ENCODE measurements at places on chromosomes 4 and X. TPM values are rescaled to one million over a fixed set of nuclear protein-coding genes. Genes with fewer than 3 reads are reported as not detected.

DNA sequence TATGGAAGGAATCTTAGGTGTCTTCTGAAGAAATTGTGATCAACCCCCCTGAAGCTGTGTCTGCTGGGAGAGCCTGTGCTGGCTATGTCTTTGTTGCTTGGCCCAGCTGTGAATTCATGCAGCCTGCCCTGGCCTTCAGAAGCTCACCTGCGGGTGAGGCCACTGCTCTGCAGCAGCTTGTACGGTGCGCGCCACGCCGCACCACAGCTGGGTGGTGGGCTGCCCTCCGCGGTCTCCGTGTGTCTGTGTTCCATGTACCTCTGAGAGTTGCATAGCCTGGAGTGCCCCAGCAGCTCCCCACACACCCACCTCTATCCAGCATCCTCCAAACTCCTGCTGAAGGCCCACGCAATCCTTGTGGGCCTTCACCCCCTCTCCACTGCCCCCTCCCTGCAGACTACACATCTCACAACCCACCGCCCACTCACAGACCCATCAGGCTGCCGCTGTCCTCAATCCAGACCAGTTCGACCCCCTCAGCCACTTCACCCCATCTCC is 65.6 kb downstream of the ENPP6 start:
- DNase-seq: no peak

- no peak for DNase-seq
These were observed 1413.0 kb downstream of the PCDH7 start for GRCh38 chr4:32133141-32133540.

DNA sequence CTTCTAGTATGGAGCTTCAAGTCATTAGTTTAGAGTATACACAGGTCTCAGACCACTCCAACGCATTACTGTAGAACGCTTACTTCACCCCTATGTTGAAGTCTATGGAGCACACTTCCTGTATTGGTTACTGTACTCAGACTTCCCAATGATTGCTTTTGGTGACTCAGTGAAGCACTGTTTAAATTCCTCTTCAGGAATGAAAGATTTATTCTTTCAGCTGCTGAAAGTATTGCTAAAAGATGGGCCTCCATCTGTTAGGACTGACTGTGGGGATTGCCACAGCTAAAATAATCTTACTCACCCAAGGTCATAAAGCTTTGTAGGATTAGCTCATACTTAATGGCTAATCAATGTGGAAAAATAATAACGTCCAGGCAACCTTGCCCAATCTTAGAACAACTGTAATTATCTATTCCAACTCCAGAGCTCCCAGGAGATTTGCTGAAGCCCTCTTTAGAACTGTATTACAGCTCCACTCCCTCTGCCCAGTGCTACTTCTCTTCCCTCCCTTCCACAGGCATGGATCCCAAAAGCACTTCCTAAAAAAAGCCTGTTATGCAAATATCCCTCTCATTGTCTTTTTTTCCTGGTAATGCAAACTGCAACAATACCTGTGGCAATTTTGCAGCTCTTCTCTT is 281.9 kb upstream of the HS3ST1 start:
- no peak for DNase-seq

GRCh38 chr4:113316879-113317278 is 267.4 kb downstream of the ANK2 start:
- no peak for DNase-seq

DNA sequence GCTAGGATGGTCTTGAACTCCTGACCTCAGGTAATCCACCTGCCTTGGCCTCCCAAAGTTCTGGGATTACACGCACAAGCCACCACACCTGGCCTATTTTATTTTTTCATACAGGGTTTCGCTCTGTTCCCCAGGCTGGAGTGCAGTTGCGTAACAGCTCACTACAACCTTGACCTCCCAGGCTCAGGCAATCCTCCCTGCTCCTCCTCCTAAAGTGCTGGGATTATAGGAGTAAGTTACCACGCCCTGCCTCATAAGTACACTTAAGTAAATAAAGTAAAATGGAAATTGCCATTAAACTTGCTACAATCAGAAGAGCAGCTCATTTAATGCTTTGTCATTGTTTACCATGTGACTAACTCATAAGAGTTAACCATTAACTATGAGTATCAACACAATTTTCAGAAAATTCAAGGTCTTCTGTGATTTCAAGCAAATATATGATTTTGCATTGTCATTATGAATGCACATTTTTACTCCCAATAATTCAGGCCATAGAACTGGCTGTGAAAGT is 12.3 kb downstream of the UGDH start:
- DNase-seq: peak; percentile 37

DNA sequence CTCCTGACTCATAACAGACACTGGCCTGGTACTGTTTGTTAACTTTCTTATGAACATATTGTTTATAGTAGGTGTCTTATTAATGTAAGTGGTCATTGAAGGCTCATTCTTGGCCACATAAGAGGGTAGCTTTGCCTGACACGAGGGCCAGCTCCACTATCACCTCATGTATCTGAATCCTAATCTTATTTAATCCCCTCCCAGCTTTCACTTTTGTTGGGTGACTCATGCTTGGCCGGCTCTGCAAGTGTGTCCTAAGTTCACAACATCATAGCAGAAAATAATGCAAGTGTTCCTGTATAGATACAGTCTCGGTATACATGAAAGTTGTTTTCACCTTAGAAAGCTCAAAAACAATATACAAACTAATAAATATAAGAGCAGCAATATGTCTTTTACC is 283.8 kb downstream of the IQCM start:
- DNase-seq: no peak

- no peak for DNase-seq
These were observed 8.6 kb downstream of the F9 start for GRCh38 chrX:139538907-139539790.

DNA sequence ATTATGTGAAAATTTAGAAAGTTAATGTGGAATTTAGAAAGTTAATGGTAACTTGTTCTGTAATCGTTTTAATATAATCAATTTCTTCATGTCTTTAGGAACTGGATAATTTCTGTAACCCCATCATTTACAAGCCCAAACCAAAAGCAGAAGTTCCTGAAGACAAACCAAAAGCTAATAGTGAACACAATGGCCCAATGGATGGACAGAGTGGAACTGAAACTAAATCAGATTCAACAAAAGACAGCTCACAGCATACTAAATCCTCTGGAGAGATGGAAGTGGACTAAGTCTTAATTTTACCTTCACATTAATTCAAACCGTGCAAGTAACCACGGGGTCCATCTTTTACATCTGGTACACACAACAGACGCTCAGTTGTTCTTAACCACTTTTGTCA is 48.1 kb upstream of the PLK4 start:
- DNase-seq: no peak

GRCh38 chrX:44871931-44872820 is 812 bp upstream of the KDM6A start:
- DNase-seq: peak; percentile 25

DNA sequence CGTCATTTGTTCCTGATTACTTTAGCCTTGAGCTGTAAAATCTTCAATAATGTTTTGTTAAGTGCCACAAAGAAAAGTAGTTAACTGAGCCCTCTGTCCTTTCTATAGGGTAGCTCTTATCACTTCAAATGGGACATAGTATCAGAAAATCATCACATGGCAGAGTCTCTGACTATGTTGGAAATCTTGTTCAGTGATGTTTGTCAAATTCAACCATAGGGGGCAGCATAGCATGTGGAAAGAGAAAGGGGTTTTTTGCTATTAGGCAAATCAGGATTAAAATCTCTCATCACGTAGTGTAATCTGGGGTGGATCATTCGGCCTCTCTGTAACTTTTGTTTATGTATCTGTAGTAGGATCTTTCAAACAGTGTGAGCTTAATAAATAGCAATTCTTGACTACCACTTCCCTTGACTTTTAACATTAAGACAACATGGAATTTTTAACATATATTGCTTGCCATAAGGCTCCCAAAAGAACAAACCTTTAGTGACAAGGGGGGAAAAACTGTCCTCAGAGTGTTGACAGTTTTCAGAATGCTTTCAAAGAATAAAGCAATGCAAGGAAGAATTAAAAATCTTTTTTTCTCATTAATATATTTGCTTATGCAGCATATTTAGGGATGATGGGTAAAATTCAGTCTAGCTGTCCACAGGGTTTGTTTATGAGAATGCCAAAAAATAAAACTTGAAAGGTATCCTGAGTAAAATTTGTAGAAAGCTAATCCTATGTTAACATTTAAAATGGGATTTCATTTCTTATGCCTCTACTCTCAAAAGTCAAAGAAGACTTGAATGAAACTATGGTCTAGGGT is 127.2 kb downstream of the FBXW7 start:
- DNase-seq: no peak

GRCh38 chrX:110806145-110806544 is 10.5 kb upstream of the CHRDL1 start:
- DNase-seq: no peak

- DNase-seq: no peak
These were observed 84.6 kb downstream of the TSPAN5 start for GRCh38 chr4:98573791-98574190.

DNA sequence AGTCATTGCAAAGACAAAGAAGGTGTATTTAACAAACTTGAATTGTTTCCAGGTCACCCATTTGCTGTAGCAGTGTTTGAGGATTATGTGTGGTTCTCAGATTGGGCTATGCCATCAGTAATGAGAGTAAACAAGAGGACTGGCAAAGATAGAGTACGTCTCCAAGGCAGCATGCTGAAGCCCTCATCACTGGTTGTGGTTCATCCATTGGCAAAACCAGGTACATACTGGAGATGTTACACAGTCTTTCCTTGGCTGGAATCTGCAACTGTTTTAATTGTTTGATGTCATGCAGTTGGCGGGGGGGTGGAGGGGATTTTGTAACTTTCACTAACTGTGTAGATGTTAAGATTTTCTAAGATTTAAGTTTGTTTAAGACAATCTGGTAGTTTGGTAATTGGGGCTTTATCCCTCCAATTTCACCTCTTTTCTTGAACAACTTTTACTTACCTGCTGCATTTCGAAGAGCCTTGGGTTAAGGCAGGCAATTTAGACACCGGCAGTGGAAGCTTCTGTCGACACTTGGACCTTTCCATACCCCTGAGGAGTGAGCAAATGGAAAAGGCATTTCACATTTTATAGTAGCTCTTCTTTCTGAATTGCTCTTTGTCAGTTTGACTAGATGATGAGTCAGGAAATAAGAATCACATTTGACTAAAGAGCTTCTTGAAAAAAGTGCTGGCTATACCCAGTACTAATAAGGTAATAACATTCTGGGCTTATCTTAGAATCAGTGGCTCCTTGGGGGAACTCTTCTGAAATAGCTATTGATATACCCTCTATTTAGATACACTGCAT is 67.4 kb downstream of the EGF start:
- DNase-seq: no peak

DNA sequence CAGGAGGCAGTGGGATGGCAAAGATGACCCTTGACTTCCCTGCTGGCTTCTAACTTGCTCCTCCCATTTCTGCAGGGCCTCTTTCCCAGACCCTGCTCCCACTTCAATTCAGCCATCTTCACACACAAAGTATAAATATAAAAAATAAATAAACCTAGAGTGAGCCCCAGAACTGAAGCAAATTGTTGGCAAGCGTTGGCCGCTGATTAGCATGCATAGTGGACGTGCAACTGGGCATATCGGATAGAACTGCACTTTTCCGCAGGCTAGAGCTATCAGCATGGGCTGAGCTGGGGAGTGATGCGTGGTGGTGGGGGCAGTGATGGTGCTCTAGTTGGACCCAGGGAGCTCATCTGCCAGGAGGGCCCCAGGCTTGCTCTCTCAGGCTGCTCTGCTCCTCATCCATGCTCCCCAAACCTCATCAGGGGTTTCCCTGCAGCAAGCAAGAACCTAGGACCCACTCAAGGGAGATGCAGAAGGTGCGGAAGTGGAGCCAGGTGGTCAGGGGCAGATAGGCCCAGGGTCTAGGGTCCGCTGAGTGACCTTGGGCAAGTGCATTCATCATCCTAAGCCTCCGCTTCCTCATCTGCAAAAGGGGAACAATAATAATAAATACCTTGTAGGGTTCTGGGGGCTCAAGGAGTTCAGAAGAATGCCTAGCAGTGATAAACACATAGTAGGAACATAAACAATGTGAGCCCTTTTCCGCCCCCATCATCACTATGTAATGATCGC is 146.8 kb upstream of the PJA1 start:
- no peak for DNase-seq

DNA sequence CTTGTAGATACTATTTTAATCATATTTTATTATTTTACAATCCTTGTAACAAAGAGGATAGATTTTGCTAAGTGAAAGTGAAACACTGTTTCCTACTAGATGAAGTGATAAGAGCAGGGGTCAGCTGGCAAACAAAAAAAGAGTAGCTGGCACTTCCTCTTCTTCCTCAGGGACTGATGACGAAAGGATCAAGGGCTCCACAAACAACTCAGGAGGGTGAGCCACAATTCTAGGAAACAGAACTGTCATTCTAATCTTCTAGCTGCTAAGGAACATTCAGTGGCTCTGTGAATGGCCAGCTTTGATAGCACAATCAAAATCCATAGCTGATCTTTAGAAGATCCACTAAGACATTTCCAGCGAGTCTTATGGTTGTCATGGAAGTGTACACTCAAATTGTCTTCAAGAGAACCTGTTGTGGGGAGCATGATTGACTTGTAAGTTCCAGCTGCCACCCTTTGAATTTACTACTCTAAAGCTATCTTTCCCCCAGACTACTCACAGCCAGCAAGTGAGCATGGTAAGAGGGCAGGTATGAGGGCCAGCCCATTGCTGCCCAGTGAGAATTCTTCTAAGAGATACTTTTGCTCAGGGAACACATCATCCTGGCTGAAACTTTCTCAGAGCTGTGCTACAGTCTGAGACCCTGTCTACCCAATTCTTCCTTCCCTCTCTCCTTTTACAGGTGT is 275.7 kb upstream of the RASGEF1B start:
- no peak for DNase-seq

- no peak for DNase-seq
These were observed 371.4 kb upstream of the FAM241A start for GRCh38 chr4:111773858-111774257.

DNA sequence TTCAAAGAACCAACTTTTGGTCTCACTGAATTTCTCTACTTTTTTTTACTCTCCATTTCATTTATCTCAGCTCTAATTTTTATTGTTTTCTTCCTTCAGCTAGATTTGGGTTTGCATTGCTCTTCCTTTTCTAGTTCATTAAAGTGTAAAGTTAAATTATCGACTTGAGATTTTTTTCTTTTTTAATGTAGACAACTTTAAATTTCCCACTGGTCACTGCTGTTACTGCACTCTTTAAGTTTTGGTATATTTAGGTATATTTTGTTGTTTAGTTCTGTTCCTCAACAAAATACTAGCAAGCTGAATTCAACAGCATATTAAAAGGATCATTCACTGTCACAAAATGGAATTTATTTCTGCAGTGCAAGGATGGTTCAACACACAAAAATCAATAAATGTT is 572.0 kb upstream of the DIAPH2 start:
- DNase-seq: no peak

The SPON2 gene
- total RNA-seq: 7.1 TPM

The STS gene
- total RNA-seq: 3.5 TPM

The ARHGAP6 gene
- 11.8 TPM for total RNA-seq

The CXCL8 gene
- total RNA-seq: not detected

The TLL1 gene
- 0.94 TPM for total RNA-seq

The MTTP gene
- 6.8 TPM for total RNA-seq

The KLKB1 gene
- 4.4 TPM for total RNA-seq

The PDS5A gene
- total RNA-seq: 61.7 TPM
